GM12864 (cell line): ENCODE measurements at places on chromosomes 2 and 18.

- DNase-seq: no peak
Measured at GRCh38 chr18:7415081-7415894, 151.8 kb upstream of the PTPRM start.

DNA sequence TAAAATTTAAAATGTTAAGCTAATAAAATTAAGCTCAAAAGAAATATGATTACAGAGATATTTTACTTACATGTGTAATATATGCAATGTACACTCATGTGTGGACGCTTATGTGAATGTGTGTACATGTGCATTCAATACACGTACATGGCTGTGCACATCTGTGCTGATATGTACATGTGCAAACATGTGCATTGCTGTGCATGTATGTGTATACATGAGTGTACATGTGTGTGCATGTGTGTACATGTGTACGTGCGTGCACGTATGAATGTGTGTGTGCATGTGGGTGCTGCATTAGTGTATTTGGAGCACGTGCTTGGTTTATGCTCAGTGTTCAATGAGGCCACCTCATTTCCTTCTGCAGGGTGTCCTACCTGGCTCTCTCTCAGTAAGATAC lies 88.2 kb upstream of the TMEM18 start:
- DNase-seq: no peak

DNA sequence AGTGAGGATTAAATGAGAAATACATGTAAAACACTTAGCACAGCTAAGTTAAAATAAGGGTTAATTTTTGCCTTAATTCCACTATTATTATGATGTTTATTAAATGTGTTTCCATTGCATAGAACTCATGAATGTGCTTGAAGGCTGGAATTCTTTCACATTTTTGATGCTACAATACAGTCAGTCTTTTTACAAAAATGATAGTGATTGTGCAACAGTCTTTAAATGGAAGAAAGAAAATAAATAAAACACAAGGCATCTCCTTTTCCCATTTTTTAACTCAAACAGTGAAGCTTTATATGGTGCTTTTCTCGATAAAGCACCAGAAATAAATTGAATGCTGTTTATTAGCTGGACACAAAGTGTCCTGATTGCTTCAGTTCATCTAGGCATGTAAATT lies 123.9 kb downstream of the MAP2 start:
- DNase-seq: no peak

GRCh38 chr2:37656512-37657423 lies 14.7 kb downstream of the CDC42EP3 start:
- DNase-seq: no peak
